Brain (organoid and tissue), 16 donors: ENCODE measurements at places on chromosomes 1 and 21. TPM values are rescaled to one million over a fixed set of nuclear protein-coding genes. Genes with fewer than 3 reads are reported as not detected.

GRCh38 chr1:66685670-66686069 lies 66.6 kb upstream of the DYNLT5 start:
- DNase-seq, result no peak

DNA sequence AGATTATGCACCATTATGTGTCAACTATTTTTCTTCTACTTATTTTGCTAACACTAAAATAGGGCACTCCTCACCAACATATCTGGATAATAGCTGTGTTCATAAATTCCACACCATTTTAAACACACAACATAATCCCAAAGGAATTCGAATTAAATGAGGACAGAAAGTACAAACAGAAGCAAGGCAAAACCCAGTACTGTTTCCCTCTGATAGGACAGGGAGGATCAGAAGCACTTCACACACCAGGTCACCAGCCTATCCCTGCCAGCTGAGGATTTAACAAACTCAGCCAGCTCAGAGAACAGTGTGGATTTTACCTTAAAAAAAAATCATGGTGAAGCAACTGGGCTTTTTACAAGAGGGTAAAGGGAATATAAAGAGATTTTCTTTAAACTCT lies 20.0 kb downstream of the CRYZ start:
- DNase-seq, result no peak

The RGS7 gene
- 12.1 TPM for polyA plus RNA-seq

The GUCA2A gene
- polyA plus RNA-seq, result not detected

The OR2L8 gene
- not detected for polyA plus RNA-seq

The STXBP3 gene
- 14.8 TPM for polyA plus RNA-seq
